Glutamatergic neuron (in vitro differentiated cells): ENCODE measurements at places on chromosomes 7 and 10. TPM values are rescaled to one million over a fixed set of nuclear protein-coding genes. Genes with fewer than 3 reads are reported as not detected.

CALCR gene
- not detected for total RNA-seq

CRTAC1 gene
- total RNA-seq, result 2.5 TPM

GRCh38 chr10:23150091-23150490, 42.0 kb upstream of the PTF1A start:
- H3K4me1 ChIP-seq, result no peaks in the 10 kb centered on the region
- H3K27me3 ChIP-seq, result no peaks in the 10 kb centered on the region
- DNase-seq, result no peak
- no peak overlapping the region for H3K4me3 ChIP-seq
- H3K27ac ChIP-seq, result no peak overlapping the region

DNA sequence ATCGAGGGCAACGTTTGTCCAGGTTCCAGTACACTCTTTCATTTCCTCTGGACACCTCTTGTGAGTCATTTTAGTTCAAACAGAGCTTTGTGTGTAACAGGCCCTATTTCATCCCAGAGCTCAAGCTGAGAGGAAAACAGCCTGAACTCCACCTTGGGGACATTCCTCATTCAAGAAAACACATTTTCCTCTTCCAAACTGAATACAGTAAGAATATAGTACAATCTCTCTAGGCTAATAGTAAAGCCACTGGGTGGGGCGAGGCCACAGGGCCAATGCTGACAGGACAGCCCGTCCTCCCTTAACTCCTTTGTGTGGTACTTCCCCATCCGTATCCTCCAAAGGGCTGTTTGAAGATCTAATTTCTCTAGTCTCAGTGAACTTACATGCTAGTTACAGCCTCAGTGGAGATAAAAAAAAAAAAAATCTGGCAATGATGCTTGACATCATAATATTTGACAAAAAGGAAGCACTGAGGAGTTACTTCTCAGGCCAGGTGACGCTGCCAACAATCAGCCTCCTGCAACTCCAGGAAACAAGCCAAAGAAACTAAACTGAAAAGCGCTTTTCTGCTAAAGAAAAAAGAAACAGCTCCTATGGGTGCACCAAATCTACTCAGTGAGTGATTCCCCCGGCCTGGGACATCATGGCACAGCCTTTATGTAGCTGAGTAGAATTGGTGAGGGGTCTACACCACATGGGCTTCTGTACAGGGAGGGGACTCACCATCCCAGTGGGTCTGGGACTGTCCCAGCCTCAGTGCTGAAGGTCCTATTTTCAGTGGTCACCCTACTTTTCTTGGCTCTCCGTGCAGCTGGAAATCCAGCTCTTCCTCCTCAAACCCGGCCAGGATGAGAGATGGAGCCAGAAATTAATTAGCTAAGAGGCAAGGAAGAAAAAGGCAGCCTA, 238.2 kb upstream of the NEBL start:
- H3K4me1 ChIP-seq, result no peaks in the 10 kb centered on the region
- no peak overlapping the region for H3K4me3 ChIP-seq
- no peak for DNase-seq
- no peak overlapping the region for H3K27ac ChIP-seq
- no peaks in the 10 kb centered on the region for H3K27me3 ChIP-seq

DNA sequence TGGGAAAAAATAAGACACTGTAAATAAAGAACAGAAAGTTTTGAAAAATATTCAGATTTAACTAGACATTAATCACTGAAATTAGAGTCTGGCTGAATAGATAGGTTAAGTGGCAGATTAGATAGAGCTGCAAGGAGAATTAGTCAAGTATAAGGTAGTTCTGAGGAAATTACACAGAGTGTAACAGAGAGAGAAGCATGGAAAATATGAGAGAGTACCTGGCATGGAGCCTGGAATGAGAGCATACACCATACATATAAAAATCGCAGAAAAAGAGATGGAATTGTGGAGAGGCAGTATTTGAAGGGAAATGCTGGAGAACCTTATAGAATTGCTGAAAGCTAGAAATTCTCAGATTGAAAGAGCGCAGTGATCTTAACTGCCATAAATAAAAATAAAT, 46.9 kb downstream of the ZNRF2 start:
- DNase-seq, result no peak
- H3K4me3 ChIP-seq, result no peak overlapping the region
- no peaks in the 10 kb centered on the region for H3K27me3 ChIP-seq
- H3K4me1 ChIP-seq, result peaks cover 5% of the 10 kb centered on the region
- H3K36me3 ChIP-seq, result peaks cover 6% of the 10 kb centered on the region
